Right ventricle myocardium superior (tissue), 1 donor: ENCODE measurements at places on chromosomes 11 and 22.

GRCh38 chr11:100857236-100858005 lies 170.3 kb downstream of the ARHGAP42 start:
- no peak for DNase-seq

DNA sequence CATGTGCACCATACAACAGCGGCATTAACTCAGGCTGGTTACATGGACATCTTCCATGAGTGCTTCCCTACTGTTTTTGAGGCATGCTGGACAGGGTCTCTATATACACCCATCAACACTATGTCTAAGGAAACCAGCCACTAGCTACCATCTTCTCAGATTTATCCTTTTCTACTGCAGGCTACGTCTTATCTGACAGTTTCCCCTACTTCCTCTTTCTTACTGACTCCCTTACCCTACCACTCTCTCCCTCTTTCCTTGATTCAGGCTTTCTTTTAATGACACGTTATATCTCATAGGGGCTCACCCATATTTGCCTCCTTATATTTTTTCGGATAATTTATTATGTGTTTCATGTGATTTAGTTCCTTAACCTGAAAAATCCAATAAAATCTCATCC lies 41.8 kb downstream of the DDI1 start:
- no peak for DNase-seq

GRCh38 chr11:13848031-13848430 lies 114.5 kb upstream of the SPON1 start:
- DNase-seq = no peak

DNA sequence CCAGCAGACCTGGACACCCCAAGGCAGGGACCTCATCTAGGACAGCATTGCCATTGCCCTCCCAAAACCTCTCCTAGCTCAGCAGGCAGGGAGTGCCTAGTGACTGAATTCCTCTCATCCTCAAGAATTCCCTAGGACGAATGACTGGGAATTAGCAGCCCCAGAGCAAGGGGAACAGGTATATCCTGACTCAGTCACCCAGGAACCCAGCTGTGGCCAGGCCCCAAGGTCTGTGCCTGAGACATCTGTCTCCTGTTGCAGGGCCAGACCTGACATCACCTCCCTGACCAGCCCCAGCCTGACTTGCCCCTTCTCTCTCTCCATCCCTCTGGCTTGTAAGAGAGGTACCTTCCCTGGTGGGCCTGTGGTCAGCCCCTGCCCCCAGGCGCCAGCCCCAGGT lies 39.0 kb upstream of the SUSD2 start:
- no peak for DNase-seq

- DNase-seq = no peak
Observed at GRCh38 chr11:31610544-31610943, 101.0 kb downstream of the ELP4 start.
